ENCODE measurements at places on chromosomes 5 and 9.
A peak's percentile ranks its signal among the peaks of the same experiment; 100 is the strongest.

GRCh38 chr5:87769157-87769556, 356.4 kb upstream of the CCNH start:
- DNase-seq, result no peak

- no peak for DNase-seq
Observed at GRCh38 chr9:78215706-78216105, 20.2 kb upstream of the CEP78 start.

GRCh38 chr5:169009123-169009522, 291.8 kb downstream of the SLIT3 start:
- DNase-seq, result no peak

GRCh38 chr5:953535-954449, 54.8 kb upstream of the NKD2 start:
- DNase-seq, result no peak

GRCh38 chr9:116476002-116476401, 211.1 kb upstream of the TRIM32 start:
- DNase-seq, result no peak

GRCh38 chr5:115586525-115587146, 15.6 kb downstream of the TICAM2 start:
- DNase-seq, result peak; percentile 60

All from hippocampal formation (tissue), 2 donors.